ENCODE measurements at places on chromosomes 7 and 10.

GRCh38 chr10:117684672-117685211 is 142.2 kb downstream of the EMX2 start:
- no peak for DNase-seq

DNA sequence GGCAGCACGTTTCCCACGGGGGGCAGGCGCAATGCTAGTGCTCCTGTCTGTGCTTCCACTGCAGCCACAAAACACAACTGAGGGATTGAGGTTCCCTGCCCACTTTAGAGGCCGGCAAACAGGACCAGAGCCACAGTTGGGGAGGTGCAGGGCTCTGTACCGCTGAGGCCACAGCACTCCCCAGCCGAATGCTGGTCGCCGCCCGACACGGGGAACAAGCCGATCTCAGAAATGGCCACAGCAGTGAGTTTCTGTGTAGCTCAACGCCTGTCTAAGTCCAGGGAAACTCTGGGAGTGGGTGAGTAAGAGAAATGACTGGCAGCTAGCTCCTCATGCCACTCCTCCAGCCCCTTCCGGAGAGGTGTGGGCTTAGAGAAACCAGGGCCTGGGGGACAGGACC is 194.0 kb upstream of the VWC2 start:
- DNase-seq: no peak

DNA sequence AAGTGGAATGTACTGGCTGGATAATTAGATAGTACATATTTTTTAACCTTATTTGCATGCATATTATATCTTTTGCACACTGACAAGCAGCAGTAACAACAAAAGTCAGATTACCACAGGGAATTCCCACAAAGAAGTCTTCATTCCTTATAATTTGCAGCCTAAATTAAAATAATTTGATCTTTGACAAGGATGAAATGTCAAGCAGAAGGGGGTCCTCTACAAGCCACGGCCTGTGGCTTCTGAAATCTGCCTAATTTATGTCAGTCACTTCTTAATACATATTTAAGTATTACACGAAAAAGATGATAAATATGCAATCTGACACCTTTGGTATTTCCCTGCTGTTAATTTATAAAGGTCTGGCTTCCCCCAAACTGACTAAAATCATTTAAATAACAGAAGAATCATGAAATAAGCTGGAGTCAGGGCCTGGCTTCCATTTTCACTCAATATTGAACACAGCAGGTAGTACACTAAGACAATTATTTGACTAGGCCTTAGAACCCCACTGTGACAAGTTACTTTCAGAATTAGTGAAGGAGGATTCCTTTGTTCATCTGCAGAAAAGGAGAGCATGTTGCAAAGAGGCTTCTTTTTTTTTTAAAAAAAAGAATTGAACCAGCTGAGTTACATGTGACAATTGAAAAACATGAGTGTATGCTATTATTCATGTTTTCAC is 351.1 kb upstream of the ETV1 start:
- no peak for DNase-seq

GRCh38 chr7:116588641-116589594 is 64.1 kb downstream of the CAV1 start:
- DNase-seq: peak; percentile 83

- DNase-seq: peak; percentile 36
These were observed 8.1 kb upstream of the LBX1 start for GRCh38 chr10:101237081-101237981.

- no peak for DNase-seq
These were observed 8.1 kb downstream of the PGAM1 start for GRCh38 chr10:97434055-97434454.

GRCh38 chr7:27916372-27916771 is 176.4 kb downstream of the TAX1BP1 start:
- no peak for DNase-seq

DNA sequence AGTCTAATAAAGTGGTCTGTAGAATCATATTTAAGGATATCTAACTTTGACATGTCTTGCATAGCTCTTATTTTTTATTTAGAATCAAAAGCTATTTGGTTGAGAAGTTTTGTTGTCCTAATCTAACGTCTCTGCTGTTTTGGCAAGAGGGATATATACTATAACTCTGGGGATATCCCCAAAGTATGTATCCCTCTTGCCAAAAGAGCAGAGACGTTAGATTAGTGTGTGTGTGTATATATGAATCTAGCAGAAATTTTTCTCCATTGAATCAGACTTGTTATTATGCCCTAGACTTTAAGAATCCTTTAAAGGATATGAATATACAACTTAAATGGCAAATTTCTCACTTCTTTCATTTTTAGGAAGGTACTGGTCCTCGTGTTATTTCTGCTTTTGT is 9.6 kb downstream of the SMC3 start:
- no peak for DNase-seq

DNA sequence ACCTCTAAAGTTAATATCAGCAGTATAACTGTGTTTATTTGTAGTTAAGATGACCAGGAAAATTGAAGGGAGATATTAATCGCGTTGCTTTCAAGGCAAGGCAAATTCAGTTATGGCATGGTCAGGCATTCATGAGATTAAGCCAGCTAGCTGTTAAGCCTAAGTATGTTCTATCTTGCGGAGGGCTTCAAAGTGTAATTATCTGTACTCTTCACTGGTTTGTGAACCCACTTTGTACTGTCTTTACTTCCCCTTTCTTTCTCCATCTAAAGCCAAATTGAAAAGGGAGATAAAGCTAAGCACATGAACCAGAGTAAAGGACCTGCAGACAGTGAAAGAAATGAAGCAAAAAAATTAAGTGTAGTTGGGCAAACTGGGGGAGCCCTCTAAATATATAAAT is 483.1 kb upstream of the NRP1 start:
- DNase-seq: no peak

- no peak for DNase-seq
These were observed 57.7 kb upstream of the PPP2R2D start for GRCh38 chr10:131843089-131843595.

- no peak for DNase-seq
These were observed 5.8 kb downstream of the ACSL5 start for GRCh38 chr10:112379635-112380296.

- DNase-seq: no peak
These were observed 114.5 kb downstream of the TMEM130 start for GRCh38 chr7:98755138-98755898.

DNA sequence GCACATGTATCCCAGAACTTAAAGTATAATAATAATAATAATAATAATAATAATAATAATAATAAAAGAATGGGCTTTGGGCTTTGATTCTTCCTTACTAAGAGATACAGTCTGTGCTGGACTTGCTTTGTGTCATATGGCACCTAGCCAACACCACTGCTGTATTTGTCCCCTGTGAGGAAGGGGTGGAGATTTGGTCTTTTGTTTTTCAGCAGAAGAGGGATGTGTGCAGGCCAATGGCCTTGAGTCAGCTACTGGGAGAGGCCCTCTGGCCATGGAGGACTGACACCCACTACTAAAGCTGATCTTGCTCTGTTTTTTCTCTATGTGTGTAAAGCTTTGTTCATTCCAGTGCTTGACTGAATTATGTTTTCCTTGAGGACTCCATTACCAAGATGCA is 573.0 kb upstream of the PCDH15 start:
- no peak for DNase-seq

DNA sequence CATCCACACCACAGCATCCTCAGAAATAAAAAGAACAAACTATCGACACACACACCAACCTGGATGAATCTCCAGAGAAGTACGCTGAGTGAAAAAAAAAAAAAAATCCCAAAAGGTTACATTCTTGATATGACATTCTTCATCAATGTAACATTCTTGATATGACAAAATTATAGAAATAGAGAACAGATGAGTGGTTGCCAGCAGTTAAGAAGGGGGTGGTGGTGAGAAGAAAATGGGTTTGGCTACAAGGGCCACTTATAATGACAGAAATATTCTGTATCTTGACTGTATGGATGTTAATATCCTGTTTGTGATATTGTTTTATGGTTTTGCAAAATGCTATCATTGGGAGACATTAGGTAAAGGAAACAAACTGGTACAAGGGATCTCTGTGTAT is 36.9 kb downstream of the VSTM4 start:
- DNase-seq: no peak

GRCh38 chr7:158682456-158682855 is 22.1 kb downstream of the NCAPG2 start:
- DNase-seq: no peak

GRCh38 chr7:78473571-78474301 is 675.2 kb downstream of the PHTF2 start:
- no peak for DNase-seq

DNA sequence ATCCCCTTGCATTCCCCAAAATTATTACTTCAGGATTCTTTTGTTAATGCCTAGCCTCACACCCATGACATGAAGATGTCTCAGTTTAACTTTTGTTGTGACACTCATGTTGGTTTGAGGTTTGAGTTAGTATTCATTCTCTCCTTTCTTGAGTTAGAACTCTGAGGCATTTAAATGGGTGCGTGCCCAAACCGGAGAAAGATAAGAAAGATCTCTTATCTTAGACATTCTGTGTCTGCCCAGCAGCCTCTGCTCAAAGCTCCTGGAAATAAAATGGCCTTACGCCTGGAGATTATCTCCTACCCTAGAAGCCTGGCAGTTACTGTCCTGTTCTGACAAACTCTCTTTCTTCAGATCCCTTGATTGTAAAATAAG is 26.3 kb downstream of the WBP1L start:
- DNase-seq: no peak

DNA sequence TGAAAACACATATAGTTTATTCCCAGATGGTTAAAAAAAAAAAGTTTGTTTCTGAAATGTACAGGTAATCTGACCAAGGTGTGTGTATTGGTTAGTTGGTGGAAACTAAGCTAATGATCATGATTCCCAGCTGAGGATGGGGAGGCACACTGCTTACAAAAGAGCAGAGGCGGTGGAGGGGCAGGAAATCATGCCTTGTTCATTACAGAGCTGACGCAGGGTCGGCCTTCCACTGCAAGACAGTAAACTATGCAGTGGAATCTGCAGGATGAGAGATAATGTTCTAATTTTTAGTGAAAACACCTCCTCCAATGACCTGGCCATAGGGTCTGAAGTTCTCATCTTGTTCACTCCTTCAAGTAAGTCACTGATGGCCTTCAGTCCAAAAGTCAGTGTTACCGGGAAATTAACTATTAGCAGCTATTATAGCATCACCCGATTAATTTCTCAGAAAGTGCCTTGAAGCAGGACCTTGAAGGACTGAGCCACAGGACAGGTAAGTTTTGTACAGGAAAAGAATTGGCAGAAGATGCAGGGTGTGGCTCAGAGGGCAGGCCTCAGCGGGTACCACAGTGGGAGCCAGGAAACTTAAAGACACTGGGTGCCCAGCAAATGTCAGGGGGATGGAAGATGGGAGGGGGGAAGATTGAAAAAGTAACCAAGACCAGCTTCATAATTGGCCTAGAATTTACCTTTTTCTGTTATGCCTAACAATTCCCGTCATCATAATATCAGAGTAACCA is 36.0 kb downstream of the MYOF start:
- DNase-seq: no peak

- no peak for DNase-seq
These were observed 6.9 kb upstream of the CALML5 start for GRCh38 chr10:5506246-5506645.

DNA sequence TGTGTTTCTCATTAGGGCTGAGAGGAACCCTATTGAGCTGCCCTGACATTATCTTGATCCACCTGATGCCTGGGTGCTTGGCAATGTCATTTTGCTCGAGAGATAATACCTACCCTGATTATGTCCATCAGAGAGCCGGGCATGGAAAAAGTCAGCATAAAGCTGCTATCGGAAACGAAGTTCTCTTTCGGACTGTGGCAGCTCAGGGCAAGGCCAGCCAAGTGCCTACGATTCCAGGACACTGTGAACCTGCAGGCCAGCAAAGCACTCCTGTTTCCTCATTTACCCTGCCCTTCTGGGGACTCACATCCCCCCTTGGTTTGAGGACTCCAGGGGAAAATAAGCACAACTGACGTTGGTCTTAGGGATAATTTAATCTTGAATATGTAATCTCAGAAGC is 25.2 kb upstream of the NPTX2 start:
- no peak for DNase-seq

- DNase-seq: peak; percentile 68
These were observed 30.6 kb downstream of the TLX1 start for GRCh38 chr10:101161494-101162299.

GRCh38 chr7:117085275-117085674 is 132.0 kb downstream of the ST7 start:
- DNase-seq: no peak

DNA sequence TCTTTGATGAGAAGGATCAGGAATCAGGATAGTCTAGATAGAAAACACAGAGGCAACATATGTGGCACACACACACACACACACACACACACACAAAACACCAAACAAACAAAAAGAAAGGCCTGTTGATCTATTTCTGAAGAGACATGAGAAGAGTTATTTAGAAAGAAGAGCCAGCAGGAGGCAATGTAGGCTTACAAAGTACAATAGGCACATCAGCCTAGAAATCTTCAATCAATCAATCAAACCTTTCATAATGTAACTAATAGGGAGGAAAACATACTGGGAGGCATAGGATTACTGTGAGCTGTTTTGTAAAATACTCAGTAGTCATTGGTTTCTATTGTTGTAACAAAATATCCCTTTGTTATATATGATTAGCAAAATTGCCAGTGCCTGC is 47.3 kb upstream of the TES start:
- no peak for DNase-seq

- no peak for DNase-seq
These were observed 5.6 kb upstream of the PCGF5 start for GRCh38 chr10:91214911-91215310.

DNA sequence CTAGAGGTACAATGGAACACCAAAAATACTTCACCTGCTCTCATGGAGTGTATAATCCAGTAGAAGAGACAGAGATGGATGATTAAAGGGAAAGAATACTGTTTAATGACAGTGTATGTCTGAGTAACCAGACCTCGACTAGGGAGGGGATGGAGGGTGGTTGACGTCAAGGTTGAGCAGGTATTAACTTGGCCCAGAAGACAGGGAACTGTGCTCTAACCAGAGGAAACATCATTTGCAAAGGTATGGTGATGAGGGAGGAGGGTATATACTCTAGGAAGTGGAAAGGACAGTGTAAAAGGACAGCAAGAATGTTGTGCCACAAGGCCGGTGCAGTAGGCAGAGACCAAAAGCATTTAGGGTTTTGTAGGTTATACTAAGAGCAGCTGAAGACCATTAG is 2.9 kb downstream of the MIOS start:
- no peak for DNase-seq

- no peak for DNase-seq
These were observed 293.3 kb upstream of the MKI67 start for GRCh38 chr10:128419466-128420019.

GRCh38 chr10:5775685-5776084 is 37.5 kb downstream of the GDI2 start:
- no peak for DNase-seq

DNA sequence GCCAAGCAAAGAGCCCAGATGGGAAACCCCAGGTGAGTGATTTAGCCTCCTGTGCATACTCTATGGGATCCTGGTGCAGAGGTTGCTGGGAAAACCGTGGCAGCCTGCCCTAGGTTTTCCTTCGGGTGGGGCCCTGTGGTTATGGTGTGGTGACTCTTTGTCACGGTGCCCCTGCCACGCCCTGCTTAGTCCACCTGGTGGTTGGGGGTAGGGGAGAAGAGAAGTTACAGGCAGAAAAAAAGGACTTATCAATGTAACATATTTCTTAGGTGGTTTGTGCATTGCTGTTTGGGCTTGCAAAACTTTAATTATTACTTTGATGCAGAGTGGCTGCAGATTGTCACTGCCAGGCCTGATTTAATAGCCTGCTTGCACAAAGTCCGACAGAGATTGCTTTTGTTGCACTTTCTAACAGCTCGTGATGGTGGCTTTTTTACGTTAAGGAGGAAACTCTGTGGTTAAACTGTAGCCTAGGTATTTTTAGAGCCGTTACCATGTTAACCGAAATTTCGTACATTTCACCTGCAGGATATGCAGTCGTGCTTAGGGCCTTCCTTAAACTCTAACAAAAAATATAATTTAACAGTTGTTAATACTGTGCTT is 197.4 kb downstream of the RNLS start:
- DNase-seq: no peak

Data from astrocyte of the spinal cord (primary cell).